Endodermal cell (in vitro differentiated cells): ENCODE measurements at places on chromosomes 1 and 21. TPM values are rescaled to one million over a fixed set of nuclear protein-coding genes. Genes with fewer than 3 reads are reported as not detected.

- no peaks in the 10 kb centered on the region for H3K27me3 ChIP-seq
- no peak overlapping the region for H3K27ac ChIP-seq
- peaks cover 13% of the 10 kb centered on the region for H3K36me3 ChIP-seq
- no peak for DNase-seq
- H3K4me3 ChIP-seq: no peak overlapping the region
Observed at GRCh38 chr1:230865062-230865817, 3.1 kb downstream of the C1orf198 start.

Gene KCND3
- total RNA-seq: not detected in 3 replicates

DNA sequence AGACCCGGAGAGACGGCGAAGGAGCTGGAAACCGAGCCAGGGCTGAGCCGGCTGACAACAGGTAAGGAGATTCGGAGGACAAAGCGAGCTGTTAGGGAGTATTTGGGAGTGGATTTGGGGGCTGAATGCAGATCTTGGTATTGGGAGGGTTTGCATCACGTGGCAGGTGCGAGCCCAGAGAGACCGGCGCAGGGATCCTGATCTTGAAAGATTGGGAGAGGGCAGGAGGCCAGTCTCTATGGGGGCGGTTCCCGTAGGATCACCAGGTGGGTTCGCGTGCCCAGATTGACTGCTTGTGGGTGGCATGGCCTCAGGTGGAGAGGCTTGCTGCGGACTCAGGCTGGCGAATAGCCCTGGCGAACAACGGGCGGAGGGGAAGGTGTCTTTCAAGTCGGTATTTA lies 204 bp downstream of the CIART start:
- no peak for DNase-seq
- no peak overlapping the region for H3K27ac ChIP-seq
- no peaks in the 10 kb centered on the region for H3K4me1 ChIP-seq
- H3K36me3 ChIP-seq: no peaks in the 10 kb centered on the region

Gene ACOT11
- 3.9 and 6.0 TPM in 2 replicates for total RNA-seq

- no peak for DNase-seq
- peaks cover 7% of the 10 kb centered on the region for H3K4me1 ChIP-seq
- H3K36me3 ChIP-seq: peaks cover 91% of the 10 kb centered on the region
- no peaks in the 10 kb centered on the region for H3K27me3 ChIP-seq
- H3K27ac ChIP-seq: no peak overlapping the region
Observed at GRCh38 chr1:54252371-54252936, 52.5 kb downstream of the MRPL37 start.

Gene DNALI1
- 39.5 to 43.9 TPM (median 43.0 TPM) in 3 replicates for total RNA-seq

Gene MAP1LC3C
- total RNA-seq: 0.31 TPM in 1 of 3 replicates, not detected in the others

- H3K27ac ChIP-seq: no peak overlapping the region
- no peaks in the 10 kb centered on the region for H3K36me3 ChIP-seq
- DNase-seq: no peak
- H3K4me1 ChIP-seq: no peaks in the 10 kb centered on the region
- H3K27me3 ChIP-seq: no peaks in the 10 kb centered on the region
- no peak overlapping the region for H3K4me3 ChIP-seq
Observed at GRCh38 chr1:15122331-15122730, 31.2 kb upstream of the TMEM51 start.

DNA sequence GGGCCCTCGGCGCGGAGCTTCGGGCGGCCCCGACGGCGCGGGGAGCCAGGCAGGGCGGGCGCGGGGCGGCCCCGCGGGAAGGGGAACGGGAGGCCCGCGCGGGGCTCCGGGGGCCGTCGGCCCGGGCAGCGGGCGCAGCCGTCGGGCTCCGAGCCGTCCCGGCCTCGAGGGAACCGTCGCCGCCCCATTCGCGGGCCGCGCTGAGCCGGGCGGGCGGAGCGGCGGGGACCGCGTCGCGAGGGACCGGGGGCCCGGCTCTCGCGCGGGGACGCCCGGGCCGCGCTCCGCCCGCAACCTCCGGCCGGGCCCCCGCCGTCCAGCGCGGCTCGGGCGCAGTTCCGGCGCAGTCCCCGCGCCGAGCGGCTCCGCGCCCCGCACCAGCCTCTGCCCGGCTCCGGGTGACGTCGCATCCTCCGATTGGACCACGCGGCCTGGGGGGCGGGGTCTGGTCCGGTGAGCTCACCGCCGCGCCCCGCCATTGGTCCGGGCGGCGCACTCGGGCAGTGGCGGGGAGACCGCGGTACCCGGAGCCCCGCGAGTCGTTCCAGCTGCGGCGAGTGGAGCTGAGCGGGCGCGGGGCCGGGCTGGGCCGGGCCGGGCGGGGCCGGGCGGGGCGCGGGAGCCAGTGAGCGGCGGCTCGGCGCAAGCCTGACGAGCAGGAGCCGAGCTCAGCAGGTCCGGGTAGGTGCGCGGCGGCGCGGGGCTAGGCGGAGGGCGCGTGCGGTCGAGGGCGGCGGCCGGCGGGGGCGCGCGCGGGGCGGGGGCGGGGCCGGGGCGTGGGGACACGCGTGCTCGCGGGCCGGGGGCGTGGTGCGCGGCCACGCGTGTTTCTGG lies 66.7 kb upstream of the VAMP3 start:
- peaks cover 14% of the 10 kb centered on the region for H3K27me3 ChIP-seq
- DNase-seq: peak; percentile 98

DNA sequence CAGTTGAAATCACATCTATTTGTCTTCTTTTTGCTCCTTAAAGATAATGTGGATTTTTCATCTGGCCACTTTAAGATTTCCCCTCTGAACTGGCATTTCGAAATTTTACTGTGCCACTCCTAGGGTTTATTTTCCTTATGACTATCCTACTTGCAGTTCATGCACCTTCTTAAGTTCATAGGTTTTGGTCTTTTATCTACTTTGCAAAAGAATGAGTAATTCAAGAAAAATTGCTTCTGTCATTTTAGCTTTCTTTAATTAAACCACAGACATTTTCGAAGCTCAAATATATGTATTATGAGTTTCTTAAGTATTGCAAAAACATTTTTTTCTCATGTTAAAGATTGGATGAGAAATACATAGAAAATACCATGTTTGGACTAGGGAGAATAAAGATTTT lies 1244.8 kb upstream of the TMPRSS15 start:
- no peak overlapping the region for H3K27ac ChIP-seq
- H3K4me3 ChIP-seq: no peak overlapping the region
- no peaks in the 10 kb centered on the region for H3K4me1 ChIP-seq
- H3K27me3 ChIP-seq: no peaks in the 10 kb centered on the region

GRCh38 chr1:210482945-210483617 lies 154.4 kb downstream of the HHAT start:
- no peaks in the 10 kb centered on the region for H3K36me3 ChIP-seq
- DNase-seq: no peak
- peak overlapping the region; percentile 30 for H3K27ac ChIP-seq
- no peaks in the 10 kb centered on the region for H3K4me1 ChIP-seq
- H3K27me3 ChIP-seq: no peaks in the 10 kb centered on the region

- peaks cover 79% of the 10 kb centered on the region for H3K36me3 ChIP-seq
- no peaks in the 10 kb centered on the region for H3K27me3 ChIP-seq
- no peak for DNase-seq
- no peaks in the 10 kb centered on the region for H3K4me1 ChIP-seq
- H3K27ac ChIP-seq: no peak overlapping the region
- H3K4me3 ChIP-seq: no peak overlapping the region
Observed at GRCh38 chr1:19232524-19232846, 18.8 kb downstream of the EMC1 start.

GRCh38 chr1:177948336-177948972 lies 21.4 kb downstream of the SEC16B start:
- H3K4me1 ChIP-seq: no peaks in the 10 kb centered on the region
- no peak overlapping the region for H3K27ac ChIP-seq
- peak; percentile 89 for DNase-seq
- H3K36me3 ChIP-seq: no peaks in the 10 kb centered on the region

Gene LIPI
- total RNA-seq: not detected in 2 replicates

DNA sequence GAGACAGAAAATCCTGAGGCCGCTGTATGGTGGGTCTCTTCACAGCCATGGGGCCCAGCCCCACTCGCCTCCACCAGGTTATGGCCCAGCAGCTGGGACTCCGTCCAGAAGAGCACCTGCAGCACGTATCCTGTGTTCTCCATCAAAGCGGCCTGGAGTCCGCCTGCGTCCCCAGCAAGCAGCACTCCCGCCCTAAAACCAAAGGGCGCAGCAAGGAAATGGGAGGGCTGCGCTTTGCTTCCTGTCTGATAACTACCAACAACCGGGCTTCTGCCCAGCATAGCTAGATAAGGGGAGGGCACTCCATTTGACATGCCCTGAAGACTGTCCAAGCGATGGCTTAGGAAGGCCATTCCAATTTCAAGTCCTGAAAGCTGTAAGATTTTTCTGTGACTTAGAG lies 119.9 kb downstream of the KCNJ15 start:
- H3K4me1 ChIP-seq: no peaks in the 10 kb centered on the region
- no peak for DNase-seq
- H3K36me3 ChIP-seq: no peaks in the 10 kb centered on the region
- no peak overlapping the region for H3K4me3 ChIP-seq
- no peaks in the 10 kb centered on the region for H3K27me3 ChIP-seq

GRCh38 chr1:204896787-204897469 lies 26.3 kb downstream of the NFASC start:
- no peak overlapping the region for H3K4me3 ChIP-seq
- no peak for DNase-seq
- H3K27ac ChIP-seq: no peak overlapping the region
- H3K27me3 ChIP-seq: no peaks in the 10 kb centered on the region
- H3K36me3 ChIP-seq: no peaks in the 10 kb centered on the region

DNA sequence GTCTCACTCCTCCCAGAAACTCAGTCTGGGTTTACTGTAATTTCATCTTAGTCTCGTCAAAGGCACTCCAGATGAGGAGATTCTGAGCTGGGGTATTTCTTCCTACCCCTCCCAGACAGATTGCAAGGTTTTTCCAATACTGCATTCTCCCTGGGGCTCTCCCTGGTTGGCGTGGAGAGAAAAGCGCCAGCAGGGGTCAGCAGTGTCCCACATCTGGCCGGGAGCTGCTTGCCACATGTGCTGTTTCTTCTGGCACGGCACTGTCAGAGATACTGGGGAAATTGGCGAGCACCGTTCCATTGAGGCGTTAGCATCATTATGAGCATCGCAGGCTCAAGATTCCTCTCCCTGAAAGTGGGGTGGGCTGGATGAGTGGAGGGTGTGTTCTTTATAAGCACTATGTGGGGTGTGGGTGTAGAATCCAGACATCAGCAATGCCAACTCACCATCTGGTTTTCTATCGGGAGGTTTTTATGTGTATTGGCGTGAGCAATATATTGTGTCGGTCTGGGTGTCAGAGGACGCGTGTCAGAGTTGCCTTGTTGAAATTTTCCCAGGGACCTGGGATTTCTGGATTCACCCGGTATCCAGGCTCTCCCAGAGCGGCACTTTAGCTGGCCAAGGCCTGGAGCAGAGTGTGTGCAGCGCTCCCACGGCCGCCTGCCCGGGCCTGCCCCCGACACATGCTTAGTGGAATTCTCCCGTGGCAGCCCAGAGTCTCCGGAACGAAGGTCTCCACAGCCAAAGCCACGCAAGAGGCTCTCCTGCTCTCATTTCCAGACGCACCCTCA lies 8.0 kb upstream of the NAV1 start:
- H3K4me1 ChIP-seq: no peaks in the 10 kb centered on the region
- no peak overlapping the region for H3K27ac ChIP-seq
- peaks cover 11% of the 10 kb centered on the region for H3K27me3 ChIP-seq
- peak; percentile 94 for DNase-seq
- H3K4me3 ChIP-seq: no peak overlapping the region

Gene PIGM
- total RNA-seq: 3.8 to 5.2 TPM (median 5.0 TPM) in 3 replicates

DNA sequence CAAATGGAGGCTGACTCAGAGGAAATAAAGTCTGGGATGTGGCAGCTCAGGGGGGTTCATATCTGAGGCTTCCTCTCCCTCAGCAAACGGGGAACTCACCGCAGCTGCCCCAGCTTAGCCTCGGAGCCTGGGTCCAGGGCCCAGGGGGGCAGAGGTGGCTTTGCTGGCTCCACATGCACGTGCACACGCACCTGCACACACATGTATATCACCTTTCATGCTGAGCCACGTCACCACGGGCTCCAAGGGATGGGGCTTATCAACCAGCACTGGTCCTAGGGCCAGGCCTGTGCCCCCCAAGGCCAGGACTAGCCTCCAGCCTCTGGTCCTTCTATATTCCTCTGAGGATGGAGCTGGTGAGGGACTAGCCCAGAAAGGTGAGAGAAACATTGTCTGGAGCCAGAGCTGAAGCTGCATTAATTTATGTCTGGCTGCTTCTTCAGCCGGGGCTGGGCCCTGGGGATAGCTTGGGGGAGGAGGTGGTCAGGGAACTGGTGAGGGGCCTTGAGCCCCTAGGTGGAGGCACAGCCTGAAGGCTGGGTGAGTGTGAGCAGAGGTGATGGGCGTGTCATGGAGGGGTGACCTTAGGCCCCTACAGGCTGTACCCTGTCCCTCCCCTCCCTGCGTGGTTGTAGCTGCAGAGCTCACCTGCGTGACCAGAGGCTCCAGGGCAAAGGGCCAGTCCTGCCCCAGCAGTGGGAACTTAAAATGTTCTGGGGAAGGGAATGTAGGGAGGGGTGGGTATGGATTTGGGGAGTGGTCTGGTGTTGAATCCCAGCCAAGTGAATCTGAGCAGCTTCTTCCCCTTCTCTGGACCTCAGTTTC lies 520.8 kb downstream of the PTPRU start:
- H3K4me1 ChIP-seq: peaks cover 5% of the 10 kb centered on the region
- H3K27ac ChIP-seq: no peak overlapping the region
- H3K4me3 ChIP-seq: no peak overlapping the region
- H3K27me3 ChIP-seq: peaks cover 6% of the 10 kb centered on the region

Gene PGLYRP4
- total RNA-seq: not detected in 3 replicates

- H3K4me3 ChIP-seq: no peak overlapping the region
- no peak for DNase-seq
- H3K27me3 ChIP-seq: no peaks in the 10 kb centered on the region
- H3K36me3 ChIP-seq: peaks cover 43% of the 10 kb centered on the region
- H3K4me1 ChIP-seq: no peaks in the 10 kb centered on the region
Observed at GRCh38 chr1:225592362-225593025, 60.4 kb downstream of the ENAH start.

DNA sequence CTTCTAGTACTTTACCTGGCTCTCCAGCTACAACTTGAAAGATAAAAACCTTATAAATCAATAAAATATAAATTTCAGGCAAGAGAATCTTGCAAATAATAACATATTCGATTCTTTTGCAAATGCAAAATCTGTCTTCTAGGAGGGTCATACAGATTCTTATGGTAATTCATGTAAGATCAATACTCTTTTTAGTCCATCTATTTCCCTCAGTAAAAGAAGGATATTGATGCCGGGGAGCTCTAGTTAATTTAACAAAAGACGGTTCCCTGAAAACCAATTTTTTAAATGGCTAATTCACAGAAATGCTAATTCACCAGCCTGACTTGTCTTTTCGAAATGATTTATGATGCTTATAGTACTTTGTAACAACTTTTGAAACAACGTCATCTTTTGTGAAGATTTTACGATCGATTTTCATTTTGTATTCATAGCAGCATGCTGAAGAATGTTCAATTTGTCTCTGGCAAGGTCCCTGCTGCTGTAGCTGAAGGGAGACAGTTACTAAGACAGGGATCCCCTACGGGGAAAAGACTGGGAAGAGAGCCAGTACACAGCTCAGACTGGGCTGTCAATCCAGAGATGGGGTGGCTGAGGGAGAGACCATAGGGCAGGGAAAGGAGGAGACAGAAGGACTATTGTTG lies 90.6 kb upstream of the SPAG17 start:
- H3K27ac ChIP-seq: no peak overlapping the region
- DNase-seq: no peak
- H3K4me3 ChIP-seq: no peak overlapping the region
- no peaks in the 10 kb centered on the region for H3K27me3 ChIP-seq
- H3K36me3 ChIP-seq: no peaks in the 10 kb centered on the region

Gene FCRL6
- total RNA-seq: not detected in 2 replicates

- no peak overlapping the region for H3K27ac ChIP-seq
- H3K27me3 ChIP-seq: no peaks in the 10 kb centered on the region
- no peaks in the 10 kb centered on the region for H3K4me1 ChIP-seq
- peaks cover 68% of the 10 kb centered on the region for H3K36me3 ChIP-seq
Observed at GRCh38 chr1:16446116-16446515, 5.6 kb downstream of the NECAP2 start.
